GM04503 (cell line): ENCODE measurements at places on chromosomes 3 and 15.

GRCh38 chr15:78708713-78709260, 67.8 kb upstream of the CHRNB4 start:
- no peak for DNase-seq

- no peak for DNase-seq
These were observed 39.3 kb upstream of the PPP4R2 start for GRCh38 chr3:72957297-72957696.

DNA sequence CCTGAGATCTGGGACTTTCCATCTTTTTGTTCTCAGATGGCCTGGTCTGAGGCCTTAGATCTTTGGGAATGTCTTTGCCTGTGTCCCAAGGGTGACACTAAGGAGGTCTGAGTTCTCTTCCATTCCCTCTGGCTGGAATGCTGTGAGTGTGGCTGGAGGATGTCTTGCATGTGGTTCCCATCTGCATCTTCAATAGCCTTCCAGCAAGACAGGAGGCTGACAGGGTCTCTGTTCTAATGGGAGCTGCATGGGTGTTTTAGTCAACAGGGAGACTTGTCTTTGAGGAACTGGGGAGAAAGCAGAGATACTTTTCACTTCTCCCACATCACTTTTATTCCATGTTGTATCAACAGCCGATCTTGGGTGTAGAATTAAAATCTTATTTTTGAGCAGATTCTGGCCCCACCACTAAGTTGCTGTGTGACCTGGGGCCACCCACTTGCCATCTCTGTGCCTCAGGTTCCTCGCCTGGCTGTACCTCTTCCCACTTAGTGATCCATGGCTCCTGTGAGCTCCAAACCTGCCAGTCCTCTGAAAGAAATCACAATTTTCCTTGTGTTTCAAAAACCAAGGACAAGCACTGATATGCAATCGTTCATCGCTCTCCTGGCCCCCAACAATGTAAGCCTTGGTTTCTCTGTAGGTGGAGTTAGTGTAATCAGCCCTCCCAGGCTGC, 75.2 kb downstream of the LSM3 start:
- DNase-seq: no peak

GRCh38 chr15:69298354-69298696, 387 bp upstream of the PAQR5 start:
- DNase-seq: no peak

- DNase-seq: no peak
These were observed 46.3 kb downstream of the FMN1 start for GRCh38 chr15:33148129-33148751.

- DNase-seq: peak; percentile 51
These were observed at the start of gene MESD for GRCh38 chr15:80989518-80990478. Gene MESD (minus strand): TSS chr15:80989819. CDS start chr15:80989791, 28 bp downstream.

DNA sequence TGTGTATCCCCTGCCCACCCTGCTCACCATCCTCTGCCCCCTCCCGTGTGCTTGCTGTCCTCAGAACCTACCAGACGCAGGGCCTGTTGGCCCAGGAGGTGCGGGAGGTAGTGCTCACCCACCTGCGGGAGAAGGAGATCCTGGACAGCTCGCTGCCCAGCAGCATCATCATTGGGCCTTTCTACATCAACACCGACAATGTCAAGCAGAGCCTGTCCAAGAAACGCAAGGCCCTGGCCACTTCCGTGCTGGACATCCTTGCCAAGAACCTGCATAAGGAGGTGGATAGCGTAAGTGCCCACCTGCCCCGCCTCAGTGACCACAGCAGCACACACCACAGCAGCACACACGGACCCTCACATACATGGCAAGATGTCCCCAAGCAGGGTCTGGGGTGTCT, 33.0 kb downstream of the DNAH1 start:
- DNase-seq: no peak

DNA sequence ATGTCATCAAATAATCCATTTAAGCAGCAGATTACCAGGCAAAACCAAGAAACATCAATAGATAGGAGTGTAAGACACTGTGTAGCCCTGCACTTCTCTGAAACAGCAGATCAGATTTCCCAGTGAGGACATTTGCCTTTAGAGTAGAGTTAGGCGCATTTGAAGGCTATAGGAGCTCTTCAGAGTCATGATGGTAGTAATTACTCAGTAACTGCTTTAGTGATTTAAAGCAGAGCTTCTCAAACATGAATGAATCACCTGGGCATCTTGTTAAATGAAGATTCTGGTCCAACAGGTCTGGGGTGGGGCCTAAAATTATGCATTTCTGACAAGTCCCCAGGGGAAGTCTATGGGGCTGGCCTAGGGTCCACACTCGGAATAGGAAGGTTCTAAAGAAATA, 36.9 kb downstream of the THRB start:
- DNase-seq: no peak

DNA sequence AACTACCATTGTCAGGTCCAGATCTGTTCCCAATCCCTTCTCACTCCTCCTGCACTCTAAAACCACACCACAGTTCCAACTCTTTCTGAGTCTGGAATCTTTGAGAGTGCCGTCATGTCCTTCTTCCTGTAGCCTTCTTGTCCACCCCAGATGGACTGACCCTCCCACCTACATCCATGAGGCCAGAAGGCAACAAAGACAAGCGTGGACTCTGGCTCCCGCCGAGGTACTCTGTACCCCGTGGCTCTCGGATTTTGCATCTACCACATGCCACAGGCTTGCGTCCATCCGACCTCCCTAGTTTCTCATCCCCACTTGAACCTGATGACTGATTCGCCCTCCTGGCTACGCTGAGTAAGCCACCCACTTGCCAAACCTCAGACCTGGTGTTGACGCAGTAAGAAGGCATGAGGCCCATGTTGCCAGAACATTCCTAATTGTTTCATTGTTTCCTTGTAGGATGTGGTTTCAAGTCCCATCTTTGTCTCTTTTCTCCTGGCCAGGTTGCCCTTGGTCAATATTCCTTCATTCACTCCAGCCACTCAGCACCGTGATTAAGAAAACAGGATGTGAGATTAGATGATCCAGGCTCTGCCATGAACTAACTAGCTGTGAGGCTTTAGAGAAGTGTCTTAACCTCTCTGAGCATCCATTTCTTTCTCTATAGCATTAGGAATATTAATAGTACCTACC, 1.1 kb upstream of the ZBTB38 start:
- DNase-seq: peak; percentile 100

DNA sequence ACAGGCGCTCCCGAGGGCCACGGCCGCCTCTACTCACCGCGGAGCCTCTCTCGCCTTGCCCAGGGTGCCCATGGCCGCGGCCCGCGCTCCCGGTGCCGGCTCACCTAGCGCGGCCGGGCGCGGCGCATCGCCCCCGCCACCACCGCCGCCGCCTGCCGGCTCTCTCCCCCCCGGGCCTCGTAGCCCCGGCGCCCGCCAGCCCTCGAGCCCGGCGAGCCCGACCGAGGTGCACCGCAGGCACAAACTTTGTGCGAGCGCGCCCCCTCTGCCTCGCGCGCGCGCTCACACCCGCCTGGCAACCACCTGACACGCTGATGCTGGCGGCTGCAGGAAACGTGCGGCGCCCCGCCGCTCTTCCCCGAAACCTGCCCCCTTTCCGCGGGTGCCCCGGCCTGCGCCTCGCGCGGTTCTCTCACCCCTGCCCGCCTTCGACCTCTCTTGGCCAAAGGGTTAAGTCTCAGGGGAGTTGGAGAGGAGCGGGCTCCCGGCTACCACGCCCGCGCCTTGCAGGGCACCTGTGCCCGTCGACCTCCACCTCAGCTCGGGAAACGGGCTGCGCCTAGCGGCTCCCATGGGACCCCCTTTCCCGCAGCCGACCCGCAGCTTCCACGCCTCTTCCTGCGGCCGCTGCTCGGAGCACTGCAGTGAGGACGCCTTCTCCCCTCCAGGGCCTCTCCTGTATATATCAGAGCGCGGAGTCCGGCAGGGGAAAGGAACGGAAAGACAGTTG, at the start of gene RASGRP1:
Gene RASGRP1, minus strand, starts transcription at position 258 of the 730 bp plus-strand sequence. Its CDS starts 186 bp downstream, at position 72.
- DNase-seq: no peak

DNA sequence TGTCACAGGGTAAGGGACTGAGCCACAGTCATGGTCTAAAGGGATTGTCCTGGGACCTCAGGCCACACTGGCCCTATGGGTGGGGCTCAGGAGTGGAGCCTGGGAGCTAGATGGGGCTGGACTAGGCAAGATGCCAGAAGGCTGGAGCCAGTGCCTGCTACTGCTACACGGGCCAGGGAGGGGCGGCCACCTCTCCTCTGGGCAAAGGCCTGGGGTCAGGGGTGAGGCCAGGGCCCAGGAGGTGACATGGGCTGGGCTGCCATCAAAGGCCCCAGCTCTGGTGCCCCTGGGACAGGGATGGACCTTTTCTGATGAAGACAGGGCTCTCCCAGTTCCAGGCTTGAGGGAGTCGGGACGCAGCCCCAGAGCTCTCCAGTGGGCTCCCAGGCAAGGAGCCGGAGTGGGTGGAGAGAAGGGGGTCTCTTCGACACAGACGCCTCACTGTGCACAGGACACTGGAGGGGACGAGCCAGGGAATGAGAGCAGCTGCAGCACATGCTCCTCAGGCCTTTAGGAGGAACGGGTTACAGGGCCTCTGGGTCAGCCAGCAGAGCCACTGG, 62.1 kb upstream of the IQSEC1 start:
- no peak for DNase-seq

- no peak for DNase-seq
These were observed at the start of gene HYAL1 for GRCh38 chr3:50303013-50303815. Gene HYAL1 (minus strand): TSS chr3:50303574. CDS start chr3:50302956, 618 bp downstream.

- DNase-seq: no peak
These were observed 16.8 kb upstream of the KCTD6 start for GRCh38 chr3:58474967-58475578.

DNA sequence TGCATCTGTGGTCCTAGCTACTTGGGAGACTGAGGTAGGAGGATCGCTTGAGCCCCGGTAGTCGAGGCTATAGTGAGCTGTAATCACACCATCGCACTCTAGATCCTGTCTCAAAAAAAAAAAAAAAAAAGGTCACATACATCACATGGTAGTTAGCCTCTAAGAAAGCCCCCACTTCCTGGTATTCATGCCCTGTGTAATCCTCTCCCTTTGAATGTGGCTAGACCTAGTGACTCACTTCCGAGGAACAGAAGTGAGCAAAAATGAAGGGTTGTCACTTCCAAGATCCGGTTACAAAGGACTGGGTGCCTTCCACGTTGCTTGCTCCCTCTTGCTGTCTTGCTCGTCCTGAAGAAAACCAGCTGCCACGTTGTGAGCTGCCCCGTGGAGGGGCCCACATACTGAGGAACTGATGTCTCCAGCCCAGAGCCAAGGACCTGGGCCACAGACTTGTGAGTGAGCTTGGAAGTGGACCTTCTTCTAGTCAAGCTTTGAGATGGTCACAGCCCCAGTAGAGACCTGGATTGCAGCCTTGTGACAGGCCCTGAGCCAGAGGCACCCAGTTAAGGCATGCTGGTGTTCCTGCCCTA, 12.6 kb upstream of the LCTL start:
- DNase-seq: no peak

DNA sequence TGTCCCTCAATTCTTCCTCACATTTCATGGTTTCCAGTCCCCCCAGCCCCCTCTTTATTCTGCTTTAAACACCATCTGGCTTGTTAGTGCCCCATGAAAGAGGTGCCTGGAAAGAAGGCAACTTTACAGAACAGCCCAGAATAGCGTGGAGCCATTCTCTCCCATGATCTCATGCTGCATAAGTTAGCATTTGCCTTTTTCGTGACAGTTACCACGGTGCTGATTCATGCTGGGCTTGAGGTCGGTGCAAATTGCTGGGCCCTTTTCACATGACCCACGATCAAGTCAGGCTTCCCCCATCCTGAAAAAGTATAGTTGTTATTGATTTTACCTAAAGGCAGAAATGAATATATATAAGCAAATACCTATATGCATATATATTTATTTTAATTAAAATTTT, 29.6 kb downstream of the SQOR start:
- DNase-seq: peak; percentile 55

- no peak for DNase-seq
These were observed 36.7 kb downstream of the CMTM7 start for GRCh38 chr3:32428092-32429068.

DNA sequence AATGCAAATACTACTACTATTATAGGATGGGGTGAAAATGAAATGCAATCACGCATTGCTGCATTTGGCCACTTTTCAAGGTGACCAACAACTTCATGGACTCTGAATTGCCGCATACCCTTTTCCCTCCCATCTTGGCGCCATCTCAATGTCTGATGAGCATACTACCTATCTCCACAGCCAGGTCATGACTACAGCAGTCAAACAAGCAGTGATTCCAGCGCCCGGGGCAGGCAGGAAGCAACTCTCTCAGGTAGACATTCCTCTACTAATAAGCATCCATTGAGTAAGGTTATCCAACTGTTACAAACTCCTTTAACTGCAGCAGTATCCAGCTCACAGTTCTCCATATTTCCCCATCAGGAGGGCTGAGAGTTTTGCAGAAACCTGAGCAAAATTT, 155.4 kb downstream of the ADAMTS17 start:
- DNase-seq: no peak

- no peak for DNase-seq
These were observed 36.1 kb downstream of the FBXL2 start for GRCh38 chr3:33313331-33313730.

GRCh38 chr15:78050826-78051225, 26.7 kb downstream of the TBC1D2B start:
- DNase-seq: no peak

DNA sequence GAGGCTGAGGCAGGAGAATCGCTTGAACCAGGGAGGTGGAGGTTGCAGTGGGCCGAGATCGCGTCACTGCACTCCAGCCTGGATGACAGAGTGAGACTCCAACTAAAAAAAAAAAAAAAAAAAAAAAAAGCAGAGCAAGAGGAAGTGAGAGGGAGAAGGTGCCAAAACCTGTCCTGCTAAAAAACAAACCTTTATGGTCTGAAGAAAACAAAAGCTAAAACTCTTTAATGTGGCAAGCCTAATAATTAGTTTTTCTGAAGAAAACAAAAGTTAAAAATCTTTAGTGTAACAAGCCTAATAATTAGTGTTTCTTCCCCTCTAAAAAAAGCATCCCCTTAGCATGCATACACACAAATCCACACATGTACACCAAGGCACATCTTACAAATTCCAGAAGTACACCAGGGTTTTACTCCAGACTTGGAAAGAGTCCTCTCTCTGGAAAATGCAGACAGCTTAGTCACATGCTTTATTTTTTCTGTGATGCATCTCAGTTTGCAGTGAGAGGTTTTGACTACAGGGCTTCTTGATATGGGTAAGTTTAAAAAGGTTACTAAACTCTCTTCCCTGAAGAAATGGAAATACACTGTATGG, 65.9 kb downstream of the HACD2 start:
- DNase-seq: no peak

DNA sequence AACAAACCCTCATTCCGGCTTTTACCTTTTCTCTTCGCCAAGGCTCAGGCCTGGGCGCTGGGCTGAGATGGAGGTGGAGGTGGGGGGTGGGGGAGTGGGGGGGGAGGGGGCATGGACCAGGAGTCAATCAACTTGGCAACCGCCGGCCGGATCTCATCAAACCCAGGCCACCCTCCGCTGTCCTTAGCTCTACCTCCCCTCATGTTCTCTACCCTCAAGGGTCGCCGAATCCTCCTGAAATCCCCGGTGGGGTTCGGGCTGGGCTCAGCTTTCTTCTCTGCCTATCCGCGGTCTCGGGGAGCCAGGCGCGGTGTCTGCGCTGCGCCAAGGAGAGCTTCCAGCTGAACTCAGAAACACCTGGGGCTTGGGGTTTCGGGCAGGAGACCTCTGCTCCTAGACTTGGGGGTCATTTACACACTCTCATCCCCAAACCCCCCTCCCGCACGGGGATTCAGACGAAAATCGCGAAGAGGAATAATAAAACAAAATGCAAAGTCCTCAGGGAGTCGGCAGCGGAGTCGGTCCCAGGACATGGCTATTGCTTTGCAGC, 2.5 kb downstream of the ONECUT1 start:
- DNase-seq: no peak
